ENCODE measurements at places on chromosomes 11 and 22.

DNA sequence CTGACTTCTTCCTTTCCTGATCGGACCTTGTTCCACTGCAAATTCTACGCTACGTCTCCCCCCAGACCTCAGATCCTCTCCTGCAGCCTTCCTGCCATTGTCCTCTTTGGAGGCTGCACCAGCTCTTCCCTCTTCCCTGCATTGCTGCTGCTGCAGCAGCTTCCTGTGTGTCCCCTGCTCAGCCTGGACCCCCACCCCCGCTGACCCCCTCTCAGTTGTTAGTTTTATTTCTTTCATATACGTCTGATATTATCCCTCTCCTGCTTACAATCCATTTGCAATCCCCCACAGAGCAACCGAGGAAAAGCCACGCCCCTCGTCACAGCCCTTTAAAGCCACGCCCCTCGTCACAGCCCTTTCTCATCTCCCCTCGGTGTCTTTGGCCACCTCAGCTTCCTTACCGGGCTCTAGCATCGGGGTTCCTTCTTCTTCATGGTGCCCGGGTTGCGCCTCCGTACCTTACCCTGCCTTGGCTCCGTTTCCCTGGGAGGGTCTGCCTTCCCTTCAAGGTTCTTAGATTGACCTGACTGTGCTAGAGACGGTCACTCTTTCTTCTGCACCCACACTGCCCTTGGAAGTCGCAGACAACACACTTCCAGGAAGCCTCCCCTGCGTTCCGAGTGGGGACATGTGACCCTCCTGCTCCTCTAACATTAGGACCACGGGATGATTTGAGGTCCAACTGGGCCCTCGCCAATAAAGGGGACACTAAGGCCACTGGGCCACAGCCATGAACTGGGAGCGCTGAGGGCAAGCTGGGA, 4.8 kb downstream of the MRGPRG start:
- DNase-seq, result no peak

GRCh38 chr22:46132830-46133587, 17.3 kb upstream of the PPARA start:
- DNase-seq, result no peak

DNA sequence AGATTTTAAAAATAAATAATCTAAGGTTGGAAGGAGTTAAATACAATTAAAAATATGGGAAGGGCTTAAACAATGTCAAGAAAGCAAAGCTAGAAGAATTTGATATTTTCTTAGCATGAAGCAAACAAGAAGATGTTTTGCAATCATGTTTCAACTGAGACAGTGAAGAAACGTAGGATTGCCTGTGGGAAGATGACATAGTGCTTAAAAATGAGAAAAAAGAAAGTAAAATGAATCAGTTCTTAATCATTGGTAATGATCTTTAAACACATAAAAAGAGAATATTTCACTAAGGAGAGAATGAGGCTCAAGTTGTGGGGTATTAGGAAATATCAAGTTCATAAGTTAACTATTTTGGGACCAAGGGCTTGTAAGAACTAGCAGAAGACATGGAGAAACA, 855.0 kb downstream of the METTL15 start:
- DNase-seq, result no peak

- DNase-seq, result no peak
These were observed 15.6 kb downstream of the GDPD5 start for GRCh38 chr11:75510004-75510722.

DNA sequence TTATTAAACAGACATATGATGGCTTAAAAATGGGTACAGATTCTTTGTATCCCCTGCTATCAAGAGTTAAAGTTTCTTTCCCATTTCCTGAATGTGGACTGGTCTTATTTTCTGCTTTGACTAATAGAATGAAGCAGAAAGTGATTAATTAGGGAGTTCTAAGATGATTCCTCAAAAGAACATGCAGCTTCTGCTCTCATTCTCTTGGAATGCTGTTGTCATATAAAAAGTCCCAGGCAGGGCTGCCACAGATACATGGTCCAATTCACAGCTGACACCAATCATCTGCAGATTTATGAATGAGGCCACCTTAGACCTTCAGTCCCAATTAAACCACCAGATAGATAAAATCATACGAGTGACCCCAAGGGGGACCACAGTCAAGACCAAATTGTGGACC, 844.5 kb upstream of the RAG2 start:
- no peak for DNase-seq

DNA sequence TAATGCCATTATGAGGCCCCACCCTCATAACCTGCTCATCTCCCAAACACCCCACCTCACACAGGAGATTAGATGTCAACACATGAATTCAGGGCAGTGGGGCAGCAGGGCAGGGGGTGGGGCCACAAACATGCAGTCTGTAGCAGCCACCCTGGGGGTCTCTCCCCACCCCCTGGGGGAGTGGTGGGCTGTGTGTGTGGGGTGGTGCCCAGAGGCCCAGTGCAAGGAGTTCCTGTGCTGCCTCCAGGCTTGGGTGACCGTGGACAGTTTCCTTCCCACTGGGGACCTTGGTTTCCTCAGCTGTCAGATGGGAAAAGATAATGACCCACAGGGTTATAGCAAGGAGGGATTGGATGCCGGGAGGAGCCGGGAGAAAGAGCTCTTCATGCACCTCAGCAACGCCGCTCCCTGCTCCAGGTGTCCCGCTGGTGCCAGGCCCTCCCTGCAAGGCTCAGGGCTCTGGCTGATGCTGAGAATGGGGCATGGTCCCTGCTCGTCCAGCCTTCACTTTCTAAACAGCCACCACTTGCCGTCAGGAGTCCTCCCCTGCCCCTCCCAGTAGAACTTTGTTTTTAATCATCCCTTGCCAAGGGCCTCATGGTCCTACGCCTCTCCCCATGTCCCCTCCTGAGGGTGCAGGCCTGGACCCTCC, 2.0 kb upstream of the MRGPRF start:
- no peak for DNase-seq

GRCh38 chr22:43697894-43698293, 114.2 kb downstream of the EFCAB6 start:
- no peak for DNase-seq

DNA sequence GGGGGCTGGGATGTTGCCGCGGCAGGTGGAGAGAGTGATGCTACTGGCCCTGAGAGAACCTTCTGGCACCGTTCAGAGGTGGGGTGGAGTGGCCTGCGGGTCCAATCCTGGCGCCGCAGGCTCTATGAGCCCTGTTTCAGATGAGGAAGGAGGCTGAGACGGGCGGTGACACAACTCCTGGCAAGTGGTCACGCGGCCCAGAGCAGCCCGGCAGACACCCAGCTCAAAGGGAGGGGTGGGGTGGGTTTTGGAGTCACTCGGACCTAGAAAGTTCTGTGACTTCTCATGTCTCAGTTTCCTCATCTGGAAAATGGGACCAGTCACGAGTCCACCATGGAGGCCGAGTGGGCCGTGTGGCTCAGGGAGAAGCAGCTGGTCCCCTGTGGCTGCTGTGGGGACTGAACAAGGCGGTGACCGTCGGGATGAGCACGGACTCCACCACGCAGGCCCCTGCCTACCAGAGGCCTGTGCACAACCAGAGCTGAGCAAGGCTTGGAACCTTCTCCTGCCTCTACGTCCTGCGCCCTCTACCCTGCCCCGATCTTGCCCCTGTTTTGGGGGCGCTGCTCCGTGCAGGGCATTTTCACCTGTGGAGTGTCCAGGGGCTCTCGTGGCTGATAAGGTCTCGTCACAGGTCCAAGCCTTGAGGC, 3.7 kb downstream of the TSPO start:
- no peak for DNase-seq

GRCh38 chr11:97738751-97739150, 1282.0 kb upstream of the CNTN5 start:
- DNase-seq, result no peak

GRCh38 chr11:60923800-60924109, 505 bp upstream of the TMEM132A start:
- no peak for DNase-seq

- DNase-seq, result no peak
These were observed 185.8 kb upstream of the POU2AF2 start for GRCh38 chr11:111059726-111060125.

Data from T-helper 1 cell (primary cell).